ENCODE measurements at places on chromosomes 3 and 15.

- DNase-seq, result no peak
Observed at GRCh38 chr3:73603762-73604171, 21.0 kb downstream of the PDZRN3 start.

- peak; percentile 8 for DNase-seq
Observed at GRCh38 chr3:27758083-27758482, 36.0 kb upstream of the EOMES start.

- DNase-seq, result no peak
Observed at GRCh38 chr3:69226071-69226470, 103.7 kb upstream of the LMOD3 start.

DNA sequence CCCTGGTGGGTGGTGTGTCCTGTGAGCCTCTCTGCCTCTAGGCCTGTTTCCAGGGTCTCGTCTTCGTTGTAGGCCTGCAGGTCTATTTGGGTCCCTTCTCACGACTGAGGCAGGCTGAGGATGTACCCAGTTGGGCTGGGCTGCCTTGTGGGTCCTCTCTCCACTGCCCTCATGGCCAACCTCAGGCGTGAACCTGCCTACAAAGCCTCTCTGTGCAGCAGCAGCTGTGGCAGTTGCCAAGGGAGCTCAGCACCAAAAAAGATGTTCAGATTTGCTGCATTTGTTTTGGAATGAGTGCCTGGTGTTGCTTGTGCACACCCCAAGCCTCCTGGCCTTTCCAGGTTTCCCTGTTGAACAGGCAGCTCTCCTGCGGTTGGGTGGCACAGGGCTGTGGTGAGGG, 13.4 kb downstream of the KLF13 start:
- no peak for DNase-seq

DNA sequence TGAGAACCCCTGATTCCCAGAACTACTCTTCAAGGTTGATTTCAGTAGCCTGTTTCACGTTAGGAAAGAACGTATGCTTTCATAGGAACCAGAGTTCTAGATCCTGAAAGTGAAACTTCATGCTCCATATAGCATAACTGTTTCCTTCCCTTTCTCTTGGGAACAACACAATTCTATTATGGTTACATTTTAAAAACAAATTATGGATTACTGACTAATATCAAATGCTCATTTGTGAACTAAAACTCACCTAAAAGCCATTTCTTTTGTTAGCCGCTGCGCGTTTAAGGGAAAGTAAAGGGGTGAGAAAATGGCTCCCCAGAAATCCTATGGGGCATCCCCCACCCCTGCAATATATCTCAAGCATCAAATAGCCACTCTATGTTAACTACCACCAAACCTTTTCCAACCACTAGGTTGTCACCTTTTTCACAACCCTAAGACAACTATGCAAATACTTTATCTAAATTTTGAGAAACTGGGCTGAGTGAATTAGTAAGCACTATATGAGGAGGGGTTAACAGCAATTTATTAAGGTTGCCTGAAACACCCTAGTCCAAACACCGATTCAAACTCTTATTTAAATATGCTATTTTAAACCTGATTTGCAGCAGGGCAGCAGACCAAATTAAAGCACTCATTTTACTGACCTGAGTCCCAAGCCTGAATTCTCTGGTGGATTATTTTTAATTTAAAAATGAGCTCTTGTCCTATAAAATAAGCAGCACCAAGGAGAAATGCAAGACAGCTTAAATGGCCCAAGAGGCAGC, 2.4 kb downstream of the SIAH2 start:
- no peak for DNase-seq

DNA sequence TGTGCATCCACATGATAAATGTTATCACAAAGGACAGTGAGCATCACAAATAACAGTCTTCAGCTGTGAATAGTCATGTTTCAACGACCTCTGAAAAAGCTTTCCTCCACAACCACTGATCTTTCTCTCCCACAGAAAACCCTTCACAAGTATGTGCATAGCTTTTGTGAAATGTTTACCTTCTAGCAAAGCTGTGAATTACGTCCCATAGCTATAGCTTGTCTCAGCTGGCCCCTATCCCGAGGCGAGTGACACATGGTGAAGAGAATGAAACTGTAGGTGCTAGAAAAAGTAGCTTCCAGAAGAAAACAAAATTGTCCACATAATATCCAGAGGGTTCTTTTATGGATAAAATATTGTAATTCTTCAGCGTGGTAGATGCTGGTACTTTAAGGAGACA, 182.0 kb downstream of the FGF12 start:
- DNase-seq, result no peak

DNA sequence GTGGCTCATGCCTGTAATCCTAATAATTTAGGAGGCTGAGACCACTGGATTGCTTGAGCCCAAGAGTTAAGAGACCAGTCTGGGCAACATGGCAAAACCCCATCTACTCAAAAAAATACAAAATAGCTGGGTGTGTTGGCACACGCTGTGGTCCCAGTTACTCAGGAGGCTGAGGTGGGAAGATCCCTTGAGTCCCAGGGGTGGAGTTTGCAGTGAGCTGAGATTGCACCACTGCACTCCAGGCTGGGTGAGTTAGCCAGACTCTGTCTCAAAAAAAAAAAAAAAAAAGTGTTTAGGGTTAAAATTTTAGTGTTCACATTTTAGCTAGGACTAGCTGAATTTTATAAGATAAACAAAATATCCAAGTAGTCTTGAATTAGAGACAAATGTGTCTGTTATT, 1340.1 kb upstream of the EPHA6 start:
- no peak for DNase-seq

GRCh38 chr3:152434142-152434541, 165.4 kb downstream of the MBNL1 start:
- DNase-seq, result no peak

DNA sequence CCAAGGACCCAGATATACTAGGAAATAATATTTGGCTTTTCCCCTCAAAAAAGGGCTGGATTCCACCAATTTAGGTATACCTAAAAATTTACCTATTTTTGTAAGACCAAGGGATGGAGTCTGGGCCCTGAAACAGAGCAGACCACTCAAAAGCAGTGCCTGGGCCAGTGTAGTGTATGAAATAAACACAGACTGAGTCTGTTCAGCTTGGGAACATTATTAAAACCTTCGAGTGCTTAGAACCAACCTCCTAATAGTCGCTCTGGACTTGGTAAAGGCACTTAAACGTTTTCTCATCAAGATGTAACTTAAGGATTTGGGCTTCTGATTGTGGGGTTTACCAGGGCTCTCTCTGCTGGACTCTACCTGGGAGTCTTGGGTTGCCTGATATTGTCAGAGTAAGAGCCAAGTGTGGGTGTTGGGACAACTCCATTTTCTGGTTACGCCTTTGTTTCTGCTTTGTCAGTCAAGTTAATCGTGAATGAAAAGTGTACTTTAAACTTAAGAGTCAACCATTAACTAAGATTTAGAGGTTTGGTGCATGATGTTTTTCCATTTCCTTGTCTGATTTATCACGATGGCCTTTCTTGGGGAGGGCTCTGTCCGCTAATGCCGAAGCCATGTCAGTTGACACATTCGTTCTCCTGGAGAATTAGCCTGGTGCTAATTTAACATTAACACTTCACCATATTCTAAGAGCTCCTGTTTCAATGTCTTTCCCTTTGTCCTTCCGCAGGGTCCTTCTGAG, 221.0 kb upstream of the TPM1 start:
- DNase-seq, result peak; percentile 91

DNA sequence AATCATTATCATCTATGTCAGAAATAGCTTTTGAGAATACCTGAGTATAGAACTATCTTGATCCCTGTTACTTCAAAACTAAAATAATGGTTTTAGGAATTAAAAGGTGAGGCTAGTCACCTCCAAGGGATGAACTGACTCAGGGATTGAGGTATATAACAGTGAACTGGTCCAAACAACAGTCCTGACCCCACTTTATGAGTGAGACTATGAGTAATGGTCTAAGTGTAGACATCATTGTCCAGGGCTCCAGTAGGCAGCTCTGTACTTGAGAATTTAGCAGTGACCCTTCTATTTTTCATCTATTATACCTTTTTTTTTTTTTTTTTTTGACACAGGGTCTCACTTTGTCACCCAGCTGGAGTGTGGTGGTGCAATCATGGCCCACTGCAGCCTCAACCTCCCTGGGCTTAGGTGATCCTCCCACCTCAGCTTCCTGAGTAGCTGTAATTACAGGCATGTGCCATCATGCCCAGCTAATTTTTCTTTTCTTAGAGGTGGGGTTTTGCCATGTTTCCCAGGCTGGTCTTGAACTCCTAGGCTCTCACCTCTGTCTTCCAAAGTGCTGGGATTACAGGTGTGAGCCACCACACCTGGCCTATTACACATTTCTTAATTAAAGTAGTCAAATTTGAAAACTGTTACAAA, 36.3 kb downstream of the MLH1 start:
- DNase-seq, result no peak

- DNase-seq, result no peak
Observed at GRCh38 chr3:105876780-105877327, 8.0 kb upstream of the CBLB start.

DNA sequence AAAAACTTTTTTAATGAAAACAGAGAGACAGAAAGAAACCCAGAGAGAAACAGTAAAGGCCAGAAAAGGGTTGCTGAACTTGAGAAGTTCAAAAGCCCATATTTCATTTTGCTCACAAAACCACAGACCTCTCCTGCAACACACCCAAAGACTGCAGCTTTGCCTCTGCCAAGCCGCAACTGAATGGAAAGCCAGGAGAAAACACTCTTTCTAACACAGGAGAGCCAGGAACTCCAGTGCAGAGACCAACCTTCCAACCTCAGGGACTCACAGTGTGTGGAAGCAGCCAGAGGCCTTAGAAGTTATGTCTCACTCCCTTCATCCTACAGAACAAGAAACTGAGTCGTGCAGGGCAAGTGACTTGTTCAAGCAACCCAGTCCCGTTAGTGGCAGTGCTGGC, 163.1 kb upstream of the HES1 start:
- no peak for DNase-seq

- DNase-seq, result no peak
Observed at GRCh38 chr3:138457863-138458735, 23.7 kb downstream of the ESYT3 start.

- peak; percentile 22 for DNase-seq
Observed at GRCh38 chr3:31448035-31448881, 84.5 kb upstream of the STT3B start.

DNA sequence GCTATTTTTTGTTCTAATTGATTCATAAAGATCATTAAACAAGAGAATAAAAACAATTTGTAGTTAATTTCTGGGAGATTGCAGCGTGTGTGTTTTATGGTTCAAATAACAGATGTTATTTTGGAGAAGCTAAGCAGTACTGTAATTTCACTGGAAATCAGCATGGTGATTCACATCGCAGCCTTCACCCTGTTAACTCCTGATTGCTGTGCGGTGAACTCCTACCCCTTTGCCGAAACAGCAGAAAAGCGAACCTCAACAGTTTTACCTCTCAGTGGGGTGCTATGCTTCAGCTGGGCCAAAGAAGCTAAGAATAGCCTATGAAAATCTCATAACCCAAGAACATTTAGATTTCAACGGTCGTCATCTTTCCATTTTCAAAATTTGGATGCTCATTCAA, 441.5 kb upstream of the RARB start:
- no peak for DNase-seq

Data from ACHN (cell line).